ENCODE measurements at places on chromosomes 12 and 14.

DNA sequence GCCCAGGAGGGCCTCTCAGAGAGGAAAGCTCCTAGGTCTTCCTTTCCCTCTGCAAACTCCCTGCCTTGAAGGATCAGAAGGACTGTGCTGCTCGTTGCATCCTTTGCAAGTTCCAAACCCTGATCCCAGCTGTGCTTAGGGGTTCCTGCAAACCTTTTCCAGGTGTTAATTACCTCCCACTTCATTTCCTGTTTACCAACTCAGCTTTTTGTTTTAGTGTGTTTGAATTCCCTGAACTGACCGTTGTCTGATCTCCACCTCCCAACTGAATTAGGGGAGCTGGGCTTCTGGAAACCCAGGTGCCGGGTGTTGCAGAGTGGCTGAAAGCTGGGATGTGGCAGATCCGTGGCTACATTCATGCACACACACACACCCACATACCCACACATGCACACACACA lies 20.6 kb upstream of the BDKRB1 start:
- no peak for DNase-seq

- DNase-seq = peak; percentile 59
Observed at GRCh38 chr14:51849097-51849496, 11.3 kb upstream of the GNG2 start.

DNA sequence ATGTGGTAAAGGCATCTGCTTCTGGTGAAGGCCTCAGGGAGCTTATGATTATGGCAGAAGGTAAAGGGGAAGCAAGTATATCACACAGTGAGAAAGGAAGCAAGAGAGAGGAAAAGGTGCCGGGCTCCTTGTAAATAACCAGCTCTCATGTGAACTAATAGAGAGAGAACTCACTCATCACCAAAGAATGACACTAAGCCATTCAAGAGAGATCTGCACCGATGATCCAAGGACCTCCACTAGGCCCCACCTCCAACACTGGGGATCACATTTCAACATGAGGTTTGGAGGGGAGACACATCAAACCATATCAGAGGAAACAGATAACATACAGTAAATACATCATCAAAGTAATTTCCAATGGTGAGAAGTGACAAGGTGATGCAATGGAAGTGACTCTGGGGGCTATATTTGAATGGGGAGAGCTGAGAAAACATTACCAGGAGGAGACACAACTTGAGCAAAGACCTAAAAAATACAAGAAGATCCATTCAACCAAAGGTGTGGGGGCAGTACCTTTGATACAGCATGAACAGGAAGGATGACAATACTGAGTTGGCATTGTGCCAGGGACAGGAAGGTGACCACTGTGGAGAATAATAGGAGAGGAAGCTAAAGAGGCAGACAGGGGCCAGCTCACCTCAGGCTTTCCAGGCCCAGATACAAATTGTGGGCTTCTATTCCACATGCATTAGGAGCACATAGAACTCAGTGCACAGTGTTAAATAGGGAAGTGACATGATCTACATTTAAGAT lies 134.4 kb upstream of the GRIP1 start:
- DNase-seq = peak; percentile 22

GRCh38 chr14:92930737-92931602 lies 8.0 kb downstream of the CHGA start:
- DNase-seq = no peak

GRCh38 chr12:52530905-52531304 lies 10.7 kb upstream of the KRT5 start:
- no peak for DNase-seq

- DNase-seq = no peak
Observed at GRCh38 chr14:68782091-68782981, 10.5 kb downstream of the ZFP36L1 start.

DNA sequence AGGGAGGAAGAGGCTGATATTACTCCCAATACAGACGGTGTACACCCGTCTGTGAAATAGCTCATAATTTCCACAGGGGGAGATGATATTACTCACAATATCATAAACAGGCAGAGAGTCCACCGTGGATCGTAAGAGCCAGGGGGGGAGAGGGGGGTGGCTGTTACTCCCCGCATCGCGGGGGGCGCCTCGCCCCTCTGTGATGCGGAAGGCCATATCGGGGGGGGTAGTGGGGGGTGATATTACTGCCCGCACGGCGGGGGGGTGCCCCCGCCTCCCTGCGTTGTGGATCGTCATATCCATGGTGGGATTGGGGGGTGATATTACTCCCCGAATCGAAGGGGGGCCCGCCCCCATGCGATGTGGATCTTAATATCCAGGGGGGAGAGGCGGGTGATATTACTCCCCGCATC lies 91.9 kb downstream of the FRMD6 start:
- DNase-seq = no peak

- no peak for DNase-seq
Observed at GRCh38 chr14:93146119-93146518, 30.4 kb upstream of the ITPK1 start.

GRCh38 chr12:42238240-42239140 lies at the start of gene YAF2:
Gene YAF2, minus strand, starts transcription at chr12:42238248. Its CDS starts 68 bp downstream, at chr12:42238180.
- peak; percentile 90 for DNase-seq

- DNase-seq = no peak
Observed at GRCh38 chr12:130537051-130537450, 179.0 kb downstream of the RIMBP2 start.

DNA sequence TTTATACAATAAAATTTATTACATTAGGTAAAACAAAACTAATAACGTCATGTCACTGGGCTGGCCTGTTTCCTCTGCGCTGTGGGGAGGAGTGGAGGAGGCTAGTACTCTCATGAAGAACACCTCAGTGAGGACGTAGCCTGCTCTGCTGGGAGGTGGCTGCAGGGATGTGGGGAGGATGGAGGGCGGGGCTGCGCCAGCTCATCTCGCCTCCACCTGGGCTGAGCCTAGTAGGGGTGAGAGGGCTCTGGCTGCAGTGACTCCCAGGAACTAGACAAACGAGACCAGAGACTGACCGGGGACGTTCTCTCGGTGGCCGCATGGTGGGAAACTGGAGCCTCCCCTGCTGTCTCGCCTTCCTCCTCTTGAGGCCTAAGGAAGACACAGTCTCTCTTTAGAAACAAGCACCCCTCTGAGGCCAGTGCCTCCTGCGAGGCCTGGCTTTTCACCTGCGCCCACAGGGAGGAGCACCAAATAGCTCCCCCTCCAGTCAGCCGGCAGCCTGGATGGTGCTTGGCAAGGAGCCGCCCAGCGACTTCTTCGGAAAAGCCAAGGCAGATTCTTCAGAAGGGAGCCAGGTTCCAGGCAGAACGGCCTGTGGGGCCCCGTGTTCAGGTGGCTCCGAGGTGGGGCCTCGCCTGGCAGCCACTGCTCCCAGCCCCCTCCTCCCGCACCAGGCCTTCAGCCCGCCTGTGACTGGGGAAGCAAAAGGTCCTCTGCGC lies 62.4 kb downstream of the PLEKHG3 start:
- DNase-seq = no peak

- peak; percentile 14 for DNase-seq
Observed at GRCh38 chr12:45477526-45477925, 252.0 kb upstream of the ARID2 start.

GRCh38 chr12:96294831-96295230 lies 100.7 kb downstream of the ELK3 start:
- DNase-seq = peak; percentile 53

GRCh38 chr14:89507926-89508460 lies 91.0 kb upstream of the FOXN3 start:
- DNase-seq = peak; percentile 41

GRCh38 chr14:51453869-51454268 lies 197.8 kb upstream of the FRMD6 start:
- DNase-seq = no peak

- DNase-seq = no peak
Observed at GRCh38 chr12:32859389-32859788, 37.2 kb downstream of the PKP2 start.

GRCh38 chr12:118145798-118146156 lies 9.9 kb downstream of the PEBP1 start:
- DNase-seq = no peak

DNA sequence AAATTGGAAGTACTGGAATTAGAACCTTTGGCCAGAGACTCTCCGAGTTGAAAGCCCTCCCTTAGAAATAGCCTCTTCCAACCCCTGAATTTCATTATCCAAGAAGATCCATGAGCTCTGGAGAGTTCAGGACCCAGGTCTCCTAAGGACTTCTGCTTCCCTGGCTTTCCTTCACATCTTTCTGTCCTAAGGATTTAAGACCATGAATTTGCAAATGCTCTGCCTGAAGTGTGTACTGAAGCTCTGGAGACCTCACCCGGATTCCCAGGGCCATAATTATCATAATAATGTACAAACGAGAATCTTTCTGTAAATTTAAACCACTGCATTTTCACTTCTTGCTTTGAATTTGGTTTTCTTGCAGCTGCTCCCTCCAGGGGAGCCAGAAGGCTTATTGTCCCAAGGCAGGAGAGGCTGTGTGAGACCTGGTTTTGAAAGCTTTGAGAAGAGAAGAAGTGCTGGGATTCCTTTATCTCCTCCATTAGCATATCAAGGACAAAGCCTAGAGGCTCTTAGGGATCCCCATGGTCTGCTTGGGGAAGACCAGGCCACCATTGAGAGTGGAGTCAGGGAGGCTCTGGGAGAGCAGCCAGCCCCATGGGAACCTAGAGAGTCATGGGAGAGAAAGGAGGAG lies 41.1 kb downstream of the GLRX5 start:
- DNase-seq = no peak

DNA sequence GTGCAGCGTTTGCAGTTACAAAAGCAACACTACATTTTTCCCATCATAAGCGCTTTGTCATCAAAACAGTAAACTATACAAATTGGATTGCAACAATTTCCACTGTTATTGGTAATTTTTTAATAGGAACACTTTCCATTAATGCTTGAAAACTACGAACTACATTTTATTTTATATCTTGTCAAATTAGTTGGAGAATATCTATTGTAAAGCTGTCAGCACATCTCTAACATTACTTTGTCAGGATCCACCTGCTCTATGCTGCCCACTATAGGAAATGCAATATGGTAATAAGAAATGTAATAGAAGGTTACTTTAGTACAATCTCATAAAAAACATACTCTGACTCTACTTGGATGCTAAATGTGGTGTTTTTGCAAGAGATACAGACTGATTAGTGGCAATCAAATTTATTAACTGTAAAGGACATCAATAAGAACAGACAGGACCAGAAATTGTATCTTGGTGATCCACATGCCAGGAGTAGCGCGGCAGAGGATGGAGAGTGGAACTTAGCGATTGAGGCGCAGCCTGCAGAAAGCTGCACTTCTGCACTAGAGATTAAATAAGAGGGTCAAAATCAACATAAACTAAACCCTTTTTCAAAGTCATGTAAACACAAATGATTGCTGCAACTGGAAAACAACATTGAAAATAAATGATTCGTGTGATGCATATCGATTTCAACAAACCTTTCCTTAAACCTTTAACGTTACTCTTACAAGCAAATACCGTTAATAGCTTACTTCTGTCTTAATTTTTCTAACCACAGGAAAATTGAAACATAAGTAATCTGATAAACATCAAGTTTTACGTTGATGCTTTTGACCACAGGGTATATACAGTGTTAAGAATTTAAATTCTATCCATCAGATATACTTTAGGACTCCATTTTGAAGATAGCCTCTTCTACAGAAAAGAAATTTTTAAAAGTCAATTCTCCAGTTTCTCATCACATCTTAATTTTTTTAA lies 3.6 kb upstream of the ARID2 start:
- peak; percentile 40 for DNase-seq

GRCh38 chr14:97944380-97944779 lies 1147.2 kb downstream of the VRK1 start:
- DNase-seq = no peak

DNA sequence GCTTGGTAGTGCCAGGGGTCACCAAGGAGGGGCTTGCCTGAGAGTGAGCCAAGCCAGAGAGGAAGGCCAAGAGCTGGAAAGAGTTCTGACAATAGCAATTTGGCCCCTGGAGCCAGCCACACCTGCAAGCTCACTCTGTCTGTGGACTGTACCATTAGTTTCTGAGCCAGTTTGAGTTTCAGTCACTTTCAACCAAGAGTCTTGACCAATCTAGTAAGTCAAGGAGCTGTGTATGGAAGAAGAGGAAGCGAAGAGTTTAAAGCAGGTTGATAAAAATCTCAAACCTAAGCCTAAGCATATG lies 38.5 kb downstream of the NT5DC3 start:
- no peak for DNase-seq

DNA sequence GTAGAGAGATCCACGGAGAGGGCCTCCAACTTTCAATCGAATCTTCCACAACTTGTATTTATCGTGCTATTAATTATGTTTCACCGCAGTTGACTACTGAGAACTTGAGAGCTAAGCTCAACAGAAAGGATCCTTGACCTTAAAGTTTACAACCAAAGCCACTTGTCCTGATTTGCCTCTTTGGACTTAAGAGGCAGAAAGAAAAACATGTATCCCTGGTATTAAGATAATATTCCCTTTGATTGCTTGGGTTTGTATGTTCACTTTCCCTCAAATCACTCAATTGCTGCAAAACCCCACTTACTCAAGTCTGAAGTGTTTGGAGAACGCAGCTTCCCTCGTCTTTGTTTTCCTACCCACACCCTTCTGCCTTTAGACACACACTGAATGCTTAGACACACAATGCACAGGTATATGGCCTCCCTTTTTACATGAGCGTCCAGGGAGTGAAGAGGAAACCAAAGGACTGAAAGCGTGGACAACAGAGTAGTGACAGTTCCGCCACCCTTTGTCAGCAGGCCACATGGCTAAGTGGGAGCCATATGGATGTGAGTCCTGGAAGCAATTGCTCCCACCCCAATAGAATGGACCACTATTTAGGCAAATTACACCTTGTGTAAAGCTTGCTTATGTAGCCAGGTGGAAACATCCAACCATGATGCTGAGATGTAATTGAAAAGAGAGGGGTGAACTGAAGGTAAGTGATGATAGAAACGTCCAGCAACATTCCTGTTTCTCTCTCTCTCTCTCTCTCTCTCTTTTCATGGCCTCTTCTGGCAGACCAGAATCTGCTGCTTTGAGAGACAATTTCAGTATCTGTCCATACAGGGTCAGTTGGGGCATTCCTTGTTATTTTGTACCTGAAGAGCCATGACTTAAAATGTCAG lies 1.4 kb upstream of the PKP2 start:
- DNase-seq = no peak

GRCh38 chr12:49705479-49706134 lies 1.6 kb downstream of the FMNL3 start:
- DNase-seq = peak; percentile 85

Data from fibroblast of skin of right biceps (primary cell).